ENCODE measurements at places on chromosomes 12 and 14.

DNA sequence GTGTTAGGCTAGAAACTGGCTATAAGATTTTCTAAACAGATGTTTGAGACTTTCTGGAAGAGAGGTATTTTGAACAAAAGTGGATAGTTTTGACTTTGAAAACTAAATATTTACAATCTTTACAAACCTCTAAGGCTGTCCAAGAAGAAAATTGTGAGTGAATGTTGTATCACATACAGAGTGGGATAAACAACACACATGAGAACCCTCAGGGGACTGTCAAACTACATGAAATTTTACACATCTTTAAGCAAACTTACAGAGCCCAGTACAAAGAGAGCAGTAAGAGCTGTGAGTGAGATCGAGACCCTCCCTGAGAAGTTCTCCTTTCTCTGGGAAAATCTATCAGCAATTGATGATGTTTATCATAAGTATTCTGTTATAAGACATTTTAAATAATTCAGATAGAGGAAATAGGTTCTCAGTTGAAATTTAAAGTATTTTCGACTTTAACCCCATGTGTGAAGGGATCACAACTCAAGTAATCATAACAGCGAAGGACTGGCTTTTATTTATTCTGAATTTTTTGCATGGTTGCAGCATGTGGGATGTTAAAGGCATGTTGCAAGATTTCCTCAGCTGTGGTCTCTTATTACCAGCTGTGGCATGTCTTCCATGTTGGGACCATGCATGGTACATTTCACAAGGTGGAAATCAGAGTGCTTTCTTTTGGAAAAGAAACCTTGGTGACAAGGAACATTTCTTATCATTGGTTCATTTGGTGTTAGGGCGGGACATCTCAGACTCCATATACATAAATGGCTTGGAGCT lies 264.0 kb upstream of the PRICKLE1 start:
- DNase-seq: no peak

DNA sequence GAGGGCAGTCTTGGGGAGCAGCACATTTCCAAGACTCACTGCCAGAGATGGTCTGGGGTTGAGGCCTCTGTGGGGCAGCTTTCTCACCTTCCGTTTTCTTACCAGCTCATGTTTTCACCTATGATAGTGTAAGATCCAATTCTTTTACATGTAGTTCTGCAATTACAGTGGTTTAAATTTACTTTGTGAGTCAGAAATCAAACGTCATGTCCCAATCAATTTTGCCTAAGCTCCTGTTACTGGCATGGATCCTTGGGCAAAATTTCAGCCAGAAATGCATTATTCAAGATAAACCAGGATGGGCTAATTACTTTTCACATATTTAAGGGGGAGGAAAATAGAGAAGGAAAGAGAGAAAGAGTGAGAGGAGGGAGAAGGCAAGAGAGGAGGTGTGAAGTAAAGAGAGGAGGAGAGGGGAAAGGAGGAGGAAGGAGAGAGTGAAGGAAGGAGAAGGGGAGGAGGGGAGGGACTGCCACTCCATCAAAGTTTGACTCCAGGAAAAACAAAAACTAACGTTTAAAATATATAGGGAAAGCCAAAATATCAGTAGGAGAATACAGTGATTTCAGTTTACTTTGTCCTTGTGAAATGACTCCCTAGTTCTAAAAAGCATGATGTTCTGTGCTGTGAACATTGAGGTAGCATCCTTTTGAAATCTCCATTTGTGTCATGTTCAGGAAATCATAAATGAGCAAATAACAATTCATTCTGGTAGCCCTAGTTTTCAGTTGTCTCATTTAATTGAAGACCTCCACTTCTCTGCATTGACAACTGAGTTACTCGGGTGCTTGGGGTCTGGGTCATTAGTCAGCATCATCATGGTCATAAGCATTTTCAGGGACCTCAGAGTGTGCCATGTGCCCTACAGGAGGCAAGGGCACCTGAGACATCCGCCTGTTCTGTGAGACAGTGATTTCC lies 3.0 kb downstream of the BMAL2 start:
- DNase-seq: peak; percentile 32

GRCh38 chr14:78974691-78975090 lies 804.5 kb downstream of the NRXN3 start:
- DNase-seq: peak; percentile 91

DNA sequence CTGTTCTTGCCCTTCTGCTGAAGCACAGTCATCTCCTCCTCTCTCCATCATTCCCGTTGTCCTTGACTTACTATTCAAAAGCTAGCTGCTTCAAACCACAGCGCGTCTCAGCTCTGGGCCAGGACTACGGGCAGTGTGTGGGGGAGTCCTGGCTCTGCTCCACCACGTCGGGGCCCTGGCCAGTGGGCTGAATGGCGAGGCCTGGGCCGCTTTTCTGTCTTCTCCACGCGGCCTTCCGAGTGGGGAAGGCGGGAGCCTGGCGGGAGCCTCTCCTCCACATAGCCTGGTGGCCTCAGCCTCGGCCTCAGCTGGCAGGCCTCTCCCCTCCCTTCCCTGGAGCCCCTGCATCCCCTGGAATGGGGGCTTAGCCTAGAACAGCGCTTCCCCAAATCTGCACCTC lies 16.5 kb downstream of the ANKRD9 start:
- DNase-seq: no peak

DNA sequence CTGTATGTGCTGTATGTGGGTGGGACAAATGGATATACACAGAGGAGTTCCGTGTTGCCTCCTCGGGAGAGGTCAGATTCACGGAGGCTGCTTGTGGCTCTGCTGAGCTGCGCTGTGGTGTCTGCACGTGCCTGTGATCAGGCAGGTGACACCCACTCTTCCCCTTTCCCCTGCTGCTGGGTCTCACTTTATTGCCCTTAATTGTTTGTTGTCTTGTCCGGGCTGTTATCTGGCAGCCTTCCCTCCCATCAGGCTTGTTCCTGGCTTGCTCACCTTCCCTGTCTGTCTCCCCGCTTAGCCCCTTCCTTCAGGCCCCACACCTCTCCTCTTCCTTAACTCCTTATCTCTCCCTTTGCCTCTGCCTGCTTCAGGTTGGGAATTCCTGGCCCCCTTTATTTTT lies 13.5 kb downstream of the WNT5B start:
- no peak for DNase-seq

DNA sequence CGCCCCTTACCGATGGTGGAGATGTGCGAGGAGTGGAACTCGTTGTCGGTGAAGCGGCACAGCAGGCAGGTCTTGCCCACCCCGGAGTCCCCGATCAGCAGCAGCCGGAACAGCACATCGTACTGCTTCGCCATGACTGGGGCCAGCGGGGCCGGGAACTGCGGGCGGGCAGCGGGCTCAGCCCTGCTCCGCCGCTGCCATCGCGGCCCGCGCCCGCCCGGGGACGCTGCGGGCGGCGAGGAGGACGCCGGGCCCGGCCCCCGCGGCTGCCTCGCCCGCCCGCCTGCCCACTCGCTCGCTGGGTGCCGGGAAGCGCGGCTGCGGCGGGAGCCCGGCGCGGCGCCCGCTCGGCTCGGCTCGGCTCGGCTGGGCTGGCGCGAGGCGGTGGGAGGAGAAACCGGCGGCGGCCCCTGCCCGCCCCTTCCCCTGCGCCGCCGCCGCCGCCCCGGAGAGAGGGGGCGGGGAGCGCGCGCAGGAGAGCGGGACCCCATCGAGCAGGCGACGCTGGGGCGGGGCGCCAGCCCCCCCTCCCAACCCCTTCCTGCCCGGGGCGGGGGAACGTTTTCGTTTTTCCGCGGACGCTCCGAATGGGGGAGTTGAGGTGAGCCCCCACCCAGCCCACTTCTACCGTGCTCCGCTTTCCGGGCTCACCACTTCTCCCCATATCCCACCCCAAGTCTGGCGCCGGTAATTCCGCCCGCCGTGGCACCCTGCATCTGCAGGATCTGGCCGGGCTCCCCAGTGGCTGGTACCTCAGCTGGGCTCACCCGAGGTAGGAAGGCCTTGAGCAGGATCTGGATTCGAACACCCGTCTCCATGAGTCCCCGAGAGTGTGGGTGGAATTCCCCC lies at the start of gene RAB15:
TSS of gene RAB15 (minus strand) at position 394 of the 849 bp plus-strand sequence. CDS start at position 134, 260 bp downstream.
- no peak for DNase-seq

DNA sequence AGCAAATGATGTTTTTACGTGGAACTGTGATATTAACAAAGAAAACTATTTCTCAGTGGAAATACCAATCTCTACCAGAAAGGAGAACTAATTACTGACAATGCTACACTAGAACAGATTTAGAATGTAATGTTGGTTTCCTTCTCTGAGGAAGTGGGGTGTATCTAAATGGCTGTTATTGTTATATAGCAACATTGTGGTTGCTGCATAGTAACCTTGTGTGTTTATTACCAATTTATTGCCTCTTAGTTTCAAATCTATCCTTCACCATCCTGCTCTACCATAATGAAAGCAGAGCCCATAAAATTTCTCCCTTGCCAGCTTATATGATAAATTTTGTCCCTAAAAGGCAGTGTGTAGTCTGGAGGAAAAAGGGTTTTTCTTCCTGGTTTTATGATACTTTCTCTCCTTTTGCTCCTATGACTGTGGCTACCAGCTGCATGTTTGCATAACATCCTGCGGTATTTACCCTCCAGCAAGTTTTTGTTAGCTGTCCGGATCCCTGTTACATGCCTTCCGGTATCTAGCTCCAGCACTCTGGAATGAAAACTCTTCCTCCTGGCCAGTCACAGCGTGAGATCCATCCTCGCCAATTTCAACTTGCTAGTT lies 5.7 kb upstream of the KLRK1 start:
- DNase-seq: peak; percentile 52

- DNase-seq: no peak
These were observed 216.0 kb downstream of the AKAP6 start for GRCh38 chr14:32545095-32545494.

DNA sequence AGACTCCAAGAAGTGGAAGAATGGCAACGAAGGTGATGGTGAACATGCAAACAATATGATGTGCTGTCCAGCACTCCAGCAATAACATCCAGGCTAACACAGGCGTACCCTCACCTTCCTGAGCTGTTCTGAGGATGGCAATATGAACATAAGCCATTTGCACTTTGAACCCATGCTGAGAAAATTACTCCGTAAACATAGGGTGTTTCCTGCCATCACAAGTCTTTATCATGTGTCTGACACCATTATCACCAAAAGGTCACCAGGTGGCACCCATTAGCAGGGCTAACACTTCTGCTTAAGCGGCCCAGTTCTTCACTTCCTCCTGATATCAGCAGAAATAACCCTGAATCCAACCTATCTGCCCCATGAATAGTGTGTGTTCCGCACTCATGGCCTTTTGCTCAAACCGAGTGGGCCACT lies 482.8 kb downstream of the MED13L start:
- no peak for DNase-seq

GRCh38 chr12:92294676-92295440 lies 149.2 kb upstream of the BTG1 start:
- peak; percentile 66 for DNase-seq

DNA sequence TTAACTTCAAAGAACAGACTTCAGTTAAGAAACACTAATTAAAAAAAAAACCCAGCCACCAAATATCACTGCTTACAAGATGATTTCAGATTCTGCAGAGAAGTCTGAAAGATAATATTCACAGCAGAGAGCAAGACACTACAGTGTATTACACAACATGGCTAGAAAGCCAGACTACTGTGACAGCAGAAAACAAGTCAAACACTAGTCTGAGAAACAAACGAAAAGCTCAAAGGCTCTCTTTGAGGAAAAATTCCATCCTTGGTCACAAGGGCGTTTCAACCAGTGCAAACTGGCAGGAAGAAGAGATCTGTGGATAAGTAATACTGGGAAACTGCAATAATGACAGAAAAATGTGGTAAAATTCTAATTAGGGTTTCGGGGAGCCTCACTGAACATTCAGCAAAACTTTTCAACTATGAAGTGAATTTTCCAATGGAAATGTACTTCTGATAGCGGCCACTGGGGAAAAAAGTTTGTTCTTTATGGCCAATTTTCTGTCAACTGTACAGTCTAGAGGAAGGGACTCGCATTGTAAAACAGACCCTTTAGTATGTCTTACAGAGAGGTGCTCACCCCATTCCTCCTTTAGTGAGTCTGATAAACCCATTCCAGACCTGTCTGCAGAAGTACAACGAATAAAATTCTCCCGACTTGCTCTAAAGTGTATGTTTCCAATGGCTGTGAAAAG lies 50.4 kb downstream of the ACADS start:
- DNase-seq: peak; percentile 8

DNA sequence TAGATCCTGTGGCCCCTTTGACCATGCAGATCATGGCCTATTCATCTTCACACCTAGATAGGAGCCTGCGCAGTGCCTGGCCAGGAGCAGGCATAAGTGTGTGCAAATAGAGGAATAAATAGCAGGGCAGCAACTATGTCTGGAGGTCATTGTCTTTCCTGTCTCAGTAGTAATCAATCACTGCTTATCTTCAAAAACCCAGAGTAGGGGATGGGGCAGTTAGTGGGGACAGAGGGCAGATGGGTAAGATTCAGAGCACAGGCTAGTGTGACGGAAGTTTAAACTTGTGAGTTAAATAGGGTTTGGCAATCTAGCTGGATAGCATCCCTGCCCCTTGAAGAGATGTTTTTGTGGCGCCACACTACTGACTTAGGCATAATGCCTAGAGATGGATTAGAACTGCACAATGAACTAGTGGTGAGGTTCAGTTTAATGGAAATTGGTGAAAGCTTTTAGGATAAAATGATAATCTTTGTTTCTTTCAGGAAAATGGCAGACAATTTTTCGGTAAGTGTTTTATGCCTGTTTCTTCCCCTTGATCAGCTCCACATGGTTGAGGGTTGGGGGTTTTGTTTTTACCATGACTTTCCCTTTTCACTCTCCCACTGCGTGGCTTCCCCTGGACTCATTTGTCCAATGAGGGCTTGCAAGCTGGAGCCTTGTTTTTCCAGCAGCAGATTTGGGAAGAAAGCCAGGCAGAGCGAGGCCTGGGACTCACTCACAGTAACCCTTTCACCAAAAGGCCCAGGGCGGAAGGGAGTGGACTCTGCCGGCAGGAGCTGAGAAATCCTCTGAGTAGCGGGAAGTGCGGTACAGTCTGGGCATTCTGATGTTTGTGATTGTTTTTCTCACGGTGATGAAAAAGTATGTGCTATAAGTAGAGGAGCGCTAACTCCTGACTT lies 8.1 kb downstream of the LGALS3 start:
- DNase-seq: peak; percentile 87
